Caki2 (cell line): ENCODE measurements at places on chromosomes 13 and 19. TPM values are rescaled to one million over a fixed set of nuclear protein-coding genes. Genes with fewer than 3 reads are reported as not detected.

PSG6 gene
- total RNA-seq = not detected in 2 replicates

CEACAM5 gene
- not detected in 2 replicates for total RNA-seq

REEP6 gene
- total RNA-seq = 4.1 and 7.4 TPM in 2 replicates

ZNF528 gene
- 29.2 and 32.5 TPM in 2 replicates for total RNA-seq

LENG9 gene
- 6.0 and 8.6 TPM in 2 replicates for total RNA-seq

TNFSF13B gene
- total RNA-seq = 0.14 and 9.5 TPM in 2 replicates

C13orf42 gene
- not detected in 2 replicates for total RNA-seq

IRGC gene
- total RNA-seq = not detected in 2 replicates

CGB2 gene
- total RNA-seq = 3.7 TPM in 1 of 2 replicates, not detected in the other

- no peak for DNase-seq
Observed at GRCh38 chr13:57627663-57628062, 3.9 kb upstream of the PCDH17 start.

DNA sequence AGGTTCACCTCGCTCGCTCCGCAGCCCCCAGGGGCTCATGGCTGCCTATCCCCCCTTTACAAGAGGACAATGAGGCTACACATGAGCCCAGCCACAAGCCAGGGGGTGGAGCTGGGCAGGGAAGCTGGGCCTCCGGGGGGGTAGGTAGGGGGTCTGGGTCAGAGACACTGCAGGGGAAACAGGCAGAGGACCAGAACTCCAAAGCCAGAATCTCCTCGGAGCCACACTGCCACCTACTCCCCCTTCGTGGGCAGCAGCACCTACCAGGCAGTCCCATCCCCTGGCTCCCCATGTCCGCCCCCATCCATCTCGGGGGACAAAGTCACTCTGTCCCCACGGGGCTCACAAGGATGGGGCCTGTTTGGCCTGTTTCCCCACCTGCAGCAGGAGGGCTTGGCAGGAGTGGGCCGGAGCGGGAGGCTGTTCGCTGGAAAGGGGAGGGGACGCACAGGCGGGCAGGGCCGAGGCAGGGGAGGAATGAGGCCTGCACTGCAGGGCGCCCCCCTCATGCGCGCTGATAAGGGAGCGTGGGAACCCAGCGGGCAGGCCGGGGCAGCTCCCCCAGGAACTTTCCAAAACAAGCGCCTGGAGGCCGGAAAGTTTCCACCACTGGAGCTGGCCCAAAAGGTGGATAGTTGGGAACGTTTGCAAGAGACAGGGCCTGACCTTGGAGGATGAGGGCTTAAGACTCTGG is 545 bp upstream of the ISYNA1 start:
- DNase-seq = no peak

GRCh38 chr19:2484178-2484937 is 8.4 kb downstream of the GADD45B start:
- no peak for DNase-seq

- DNase-seq = no peak
Observed at GRCh38 chr13:43159026-43159461, 135.7 kb downstream of the DNAJC15 start.

DNA sequence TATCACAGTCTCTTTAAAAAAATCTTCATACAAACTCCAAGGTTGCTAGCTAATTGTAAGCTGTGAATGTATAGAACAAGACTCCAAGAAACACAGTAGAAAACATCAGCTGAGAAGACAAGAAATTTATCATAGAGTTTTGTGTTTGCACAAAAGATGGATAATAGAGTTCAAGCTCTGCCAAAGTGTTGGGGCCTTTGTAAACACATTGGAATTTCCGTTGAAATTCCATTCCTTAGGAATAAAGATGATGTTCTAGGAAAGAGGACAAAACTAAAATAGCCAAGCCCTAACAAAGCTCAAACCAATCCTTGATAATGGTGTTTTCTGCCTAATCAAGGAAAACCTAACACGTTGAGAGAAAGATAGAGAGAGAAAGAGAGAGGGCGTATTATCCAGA is 20.6 kb downstream of the LRRC63 start:
- no peak for DNase-seq

- no peak for DNase-seq
Observed at GRCh38 chr19:4695224-4695731, 25.1 kb upstream of the MYDGF start.

DNA sequence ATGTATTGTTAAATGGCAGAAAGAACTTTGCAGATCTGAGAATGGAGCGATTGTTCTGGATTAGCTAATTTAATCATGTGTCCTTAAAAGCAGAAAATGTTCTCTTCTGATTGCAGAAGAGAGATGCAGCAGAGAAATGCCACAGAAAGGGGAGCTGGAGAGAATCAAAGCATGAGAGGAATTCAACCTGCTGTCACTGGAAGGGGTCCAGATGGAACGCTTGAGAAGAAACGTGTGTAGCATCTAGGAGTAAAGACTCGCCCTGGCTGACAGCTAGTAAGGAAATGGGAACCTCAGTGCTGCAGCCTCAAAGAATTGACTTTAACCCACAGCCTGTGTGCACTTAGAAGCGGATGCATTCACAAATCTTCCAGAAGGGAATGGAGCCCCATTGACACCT is 502.8 kb downstream of the KLF12 start:
- no peak for DNase-seq

- no peak for DNase-seq
Observed at GRCh38 chr19:39139305-39139874, 13.8 kb downstream of the PAK4 start.

GRCh38 chr19:17309965-17310461 is 650 bp downstream of the DDA1 start:
- DNase-seq = no peak

DNA sequence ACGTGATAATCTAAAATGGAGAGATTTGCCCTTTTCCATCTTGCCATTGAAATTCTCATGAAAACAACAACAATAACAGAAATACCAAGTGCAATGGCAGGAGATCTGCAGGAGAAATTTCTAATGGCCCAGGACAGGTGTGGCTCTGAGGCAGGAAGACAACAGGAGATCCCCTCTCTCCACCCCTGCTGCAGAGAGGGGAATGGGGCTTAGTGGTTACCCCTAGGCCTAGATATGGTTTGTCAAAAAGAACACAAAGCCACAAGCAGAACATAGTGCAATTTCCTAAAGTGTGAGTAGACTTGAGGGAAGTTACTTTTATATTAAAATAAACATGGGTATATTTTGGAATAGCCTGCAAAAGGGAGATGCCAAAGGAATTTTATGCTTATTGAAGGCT is 369.5 kb downstream of the KCNRG start:
- no peak for DNase-seq

DNA sequence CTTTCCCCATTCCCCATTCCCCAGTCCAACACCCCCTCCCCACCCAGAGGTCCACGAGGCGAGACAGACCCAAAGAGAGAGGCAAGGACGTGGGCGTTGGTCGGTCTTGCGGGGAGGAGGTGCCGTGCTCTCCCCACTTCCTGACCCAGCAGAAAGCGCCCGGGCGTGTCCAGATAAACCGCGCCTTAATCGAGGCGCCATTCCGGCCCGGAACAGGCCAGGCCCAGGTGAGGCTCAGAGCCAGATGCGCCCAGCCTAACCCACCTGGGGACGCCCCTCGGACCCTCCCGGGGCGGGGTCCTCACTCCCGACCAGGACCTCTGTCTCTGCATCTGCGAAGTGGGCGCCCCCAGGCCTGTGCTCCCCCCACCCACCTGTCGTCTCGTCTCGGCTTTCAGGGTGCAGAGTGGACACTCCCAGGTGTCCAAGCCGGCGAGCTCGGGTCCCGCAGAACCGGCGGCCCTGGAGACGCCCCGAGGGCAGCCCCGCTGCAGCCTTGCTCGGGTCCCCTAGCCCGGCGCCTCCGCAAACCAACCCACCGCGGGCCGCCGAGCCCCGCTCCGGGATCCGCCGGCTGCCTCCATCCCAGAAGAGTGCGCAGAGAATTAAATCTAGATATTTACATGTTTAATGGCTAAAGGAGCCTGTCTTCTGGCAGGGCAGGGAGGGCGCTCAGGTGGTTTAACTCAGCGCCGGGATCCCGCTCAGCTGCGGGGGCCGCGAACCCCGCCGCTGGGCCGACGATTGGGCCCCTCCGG is 5.0 kb upstream of the ONECUT3 start:
- no peak for DNase-seq

DNA sequence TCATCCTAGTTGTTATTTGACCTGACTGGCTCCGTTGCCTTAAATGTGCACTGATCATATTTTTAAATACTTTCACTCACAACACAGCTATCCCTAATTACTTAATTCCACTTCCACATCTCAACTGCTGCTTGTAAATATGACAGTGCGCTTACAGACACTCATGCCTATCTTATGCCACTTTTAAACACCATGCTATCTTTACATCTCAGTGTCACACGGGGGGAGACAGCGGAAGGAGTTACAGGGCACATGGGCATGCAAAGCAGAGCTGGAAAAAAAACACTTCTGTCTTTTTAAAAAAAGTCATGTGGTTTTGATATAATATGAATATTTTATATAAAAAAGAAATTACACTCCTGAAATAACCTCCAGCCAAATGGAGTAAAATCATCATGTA is 44.1 kb downstream of the SMAD9 start:
- no peak for DNase-seq

DNA sequence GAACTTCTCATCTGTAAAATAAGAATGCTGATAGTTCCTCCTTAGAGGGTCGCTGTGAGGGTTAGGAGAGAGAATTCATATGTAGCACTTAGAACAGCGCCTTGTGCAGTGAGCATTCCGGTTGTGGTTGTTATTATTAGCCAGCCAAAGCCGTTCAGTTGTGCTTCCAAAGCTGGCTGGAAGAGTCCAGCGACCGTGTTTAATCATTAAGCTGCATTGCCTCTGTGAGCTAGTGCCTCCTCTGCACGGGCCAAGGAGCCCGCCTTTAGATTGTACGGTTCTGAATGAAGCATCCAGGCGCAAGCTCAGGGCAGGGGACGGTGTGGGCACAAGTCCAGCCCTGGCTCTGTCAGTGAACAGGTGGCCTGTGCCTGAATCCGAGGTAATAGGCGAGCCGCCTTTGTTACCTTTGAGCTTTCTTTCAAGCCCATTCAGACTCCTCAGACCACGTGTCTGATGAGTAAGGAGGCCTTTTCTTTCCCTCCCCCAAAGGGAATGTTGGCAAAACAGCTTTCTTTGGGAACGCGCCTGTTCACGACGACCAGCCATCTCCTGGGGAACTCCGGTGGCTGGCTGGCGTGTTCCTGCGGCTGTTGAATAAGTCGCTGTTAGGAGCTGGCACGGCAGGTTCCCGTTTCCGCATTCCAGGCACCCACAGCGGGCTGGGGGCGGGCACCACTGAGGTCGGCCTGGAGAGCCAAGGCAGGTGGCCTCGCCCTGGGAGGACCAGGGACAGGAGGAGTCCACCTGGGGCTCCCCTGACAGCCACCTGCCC is 25.1 kb downstream of the SIPA1L3 start:
- peak; percentile 99 for DNase-seq

- no peak for DNase-seq
Observed at GRCh38 chr13:32845952-32846950, 170.0 kb upstream of the KL start.

DNA sequence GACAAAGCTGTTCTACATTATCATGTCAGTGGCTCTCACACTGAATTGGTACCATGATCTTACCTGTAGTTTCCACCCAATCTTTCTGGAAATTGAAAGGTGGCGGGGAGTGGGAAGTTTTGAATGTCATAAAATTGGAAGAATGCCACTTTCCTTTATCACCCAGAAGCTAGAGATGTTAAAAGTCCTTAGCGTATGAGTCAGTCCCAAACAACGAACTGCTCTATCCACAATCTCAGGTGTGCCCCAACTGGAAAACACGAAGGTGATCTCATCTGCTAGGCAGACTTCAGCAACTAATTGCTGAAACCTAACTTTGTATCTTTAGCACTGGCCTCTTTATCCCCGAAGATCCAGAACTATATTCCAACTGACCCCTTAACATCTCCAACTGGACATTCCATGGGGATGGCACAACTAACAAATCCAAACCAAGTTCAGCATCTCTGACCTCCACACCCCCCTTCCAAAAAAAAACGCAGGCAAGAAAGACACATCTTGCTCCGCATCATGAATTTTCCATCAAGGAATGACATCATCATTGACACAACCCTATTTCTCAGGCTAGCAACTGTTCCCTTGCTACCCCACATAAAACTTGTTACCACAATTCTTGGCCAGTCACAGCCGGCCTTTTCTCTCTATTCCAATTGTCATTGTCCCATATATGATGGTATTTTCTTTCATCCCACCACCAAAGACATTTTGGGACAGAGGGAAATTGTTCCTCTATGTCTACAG is 175.4 kb downstream of the KLF12 start:
- DNase-seq = no peak

- no peak for DNase-seq
Observed at GRCh38 chr19:47107953-47108746, 5.4 kb downstream of the ZC3H4 start.

DNA sequence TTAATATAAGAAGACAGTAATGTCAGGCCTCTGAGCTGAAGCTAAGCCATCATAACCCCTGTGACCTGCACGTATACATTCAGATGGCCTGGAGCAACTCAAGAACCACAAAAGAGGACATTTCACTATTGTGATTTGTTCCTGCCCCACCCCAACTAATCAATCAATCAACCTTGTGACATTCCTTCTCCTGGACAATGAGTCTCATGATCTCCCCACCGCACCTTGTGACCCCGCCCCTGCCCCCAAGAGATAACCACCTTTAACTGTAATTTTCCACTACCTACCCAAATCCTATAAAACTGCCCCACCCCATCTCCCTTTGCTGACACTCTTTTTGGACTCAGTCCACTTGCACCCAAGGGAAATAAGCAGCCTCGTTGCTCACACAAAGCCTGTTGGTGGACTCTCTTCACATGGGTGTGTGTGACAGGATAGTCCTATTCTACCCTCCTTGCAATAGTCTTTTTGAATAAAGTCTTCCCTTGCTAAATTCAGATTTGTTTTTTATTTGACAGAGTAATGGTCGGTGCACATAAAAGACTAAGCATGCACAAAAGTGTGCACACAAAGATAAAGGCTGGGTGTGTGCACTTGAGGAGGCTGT is 14.0 kb downstream of the CD70 start:
- no peak for DNase-seq

DNA sequence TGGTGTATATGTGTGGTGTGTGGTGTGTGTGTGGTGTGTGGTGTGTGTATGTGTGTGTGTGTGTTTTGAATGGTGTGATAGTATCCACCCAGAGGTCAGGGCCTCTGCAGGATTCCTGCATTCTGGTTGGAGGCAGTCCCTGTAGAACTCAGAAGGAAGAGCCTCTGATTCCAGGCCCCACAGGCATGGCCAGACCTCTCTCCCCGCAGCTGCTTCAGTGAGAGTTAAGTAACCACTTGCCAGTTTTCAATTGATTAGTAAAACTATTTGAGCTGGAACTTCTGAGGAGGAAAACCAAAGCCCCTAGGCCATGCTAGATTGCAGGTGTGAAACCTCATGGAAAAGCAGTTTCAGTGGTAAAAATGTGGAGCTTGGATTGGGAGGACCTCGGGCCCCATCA is 2.1 kb downstream of the ATP12A start:
- DNase-seq = no peak

DNA sequence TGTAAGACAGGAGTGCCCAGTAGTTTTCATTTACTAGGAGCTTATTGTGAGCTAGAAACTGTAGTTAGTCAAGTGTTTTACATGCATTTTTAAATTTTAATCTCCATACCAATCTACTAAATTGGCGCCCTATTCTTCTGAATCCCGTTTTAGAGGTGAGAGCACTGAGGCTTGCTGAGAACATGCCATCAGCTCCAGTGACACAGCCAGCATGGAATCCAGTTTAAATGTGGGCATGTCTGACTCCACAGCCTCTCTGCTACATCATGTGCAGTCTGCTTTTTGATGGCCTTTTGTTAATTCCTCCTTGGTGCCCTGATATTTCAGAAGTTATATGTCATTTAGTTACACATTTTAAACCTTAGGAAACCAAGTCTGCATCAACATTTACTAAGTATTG is 325.4 kb downstream of the DLEU7 start:
- DNase-seq = no peak
